ENCODE measurements at places on chromosomes 7 and 10.

- no peak for DNase-seq
Observed at GRCh38 chr7:72187179-72187578, 225.0 kb downstream of the CALN1 start.

GRCh38 chr7:95630702-95631458 lies 34.6 kb upstream of the PDK4 start:
- DNase-seq: no peak

- no peak for DNase-seq
Observed at GRCh38 chr10:117442521-117442920, 67.3 kb upstream of the PDZD8 start.

- DNase-seq: no peak
Observed at GRCh38 chr10:72414642-72415041, 59.9 kb upstream of the DNAJB12 start.

DNA sequence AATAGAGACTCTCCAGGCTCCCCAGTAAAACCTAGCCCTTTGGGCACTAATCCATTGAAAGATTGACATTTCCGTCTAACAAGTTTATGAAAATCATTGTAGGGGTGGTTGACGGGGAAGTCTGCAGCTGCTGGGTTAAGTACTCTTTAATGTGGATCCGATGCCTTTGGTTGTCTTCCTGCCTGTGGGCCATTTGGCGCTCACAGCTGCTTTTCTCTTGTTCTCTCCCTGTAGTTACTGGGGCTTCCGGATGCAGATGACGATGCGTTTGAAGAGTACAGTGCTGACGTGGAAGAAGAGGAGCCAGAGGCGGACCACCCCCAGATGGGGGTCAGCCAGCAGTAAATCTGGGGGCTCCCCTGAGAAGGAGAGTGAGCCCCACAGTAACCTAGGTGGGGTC lies 22.4 kb downstream of the MTURN start:
- DNase-seq: no peak

- no peak for DNase-seq
Observed at GRCh38 chr10:129745186-129745750, 218.8 kb downstream of the EBF3 start.

DNA sequence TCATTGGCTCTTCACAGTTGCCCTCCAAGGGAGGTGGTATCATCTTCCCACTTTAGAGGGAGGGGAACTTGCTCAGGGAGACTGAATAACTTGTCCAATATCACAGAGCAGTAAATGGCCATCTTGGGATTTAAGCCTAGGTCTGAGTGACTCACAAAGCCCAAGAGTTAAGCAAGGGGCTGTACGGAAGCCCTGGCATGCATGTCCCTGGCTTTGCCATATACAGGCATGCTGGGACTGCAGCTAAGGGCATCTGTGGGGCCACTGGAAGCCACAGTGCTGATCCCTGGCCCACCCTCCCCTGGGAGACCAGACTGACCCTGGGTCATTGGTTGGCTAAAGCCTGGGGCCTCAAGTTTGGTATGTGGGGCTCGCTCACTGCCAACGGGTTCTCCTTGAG lies 3.1 kb downstream of the VSIR start:
- DNase-seq: no peak

GRCh38 chr7:101924171-101924570 lies 106.7 kb downstream of the CUX1 start:
- DNase-seq: no peak

GRCh38 chr7:139511315-139511714 lies 12.2 kb upstream of the CLEC2L start:
- no peak for DNase-seq

DNA sequence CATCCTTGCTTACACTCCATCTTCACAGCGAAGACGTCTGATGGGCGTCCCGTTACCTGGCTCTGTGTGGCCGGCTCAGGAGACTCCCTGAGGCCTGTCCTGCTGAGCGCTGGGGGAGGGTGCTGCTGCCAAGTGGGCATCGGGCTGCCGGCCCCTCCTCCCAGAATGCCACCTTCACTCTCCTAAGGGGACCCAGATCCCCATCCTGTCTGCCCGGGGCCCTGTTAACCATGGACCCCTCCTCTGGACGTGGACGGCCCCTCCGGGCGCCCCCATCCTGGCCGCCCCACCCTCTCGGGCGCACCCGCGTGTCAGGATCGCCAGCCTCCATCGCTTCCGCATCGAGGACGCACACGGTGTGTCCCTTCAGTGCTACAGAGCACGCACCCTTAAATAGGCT lies 7.3 kb upstream of the FOXL3 start:
- DNase-seq: no peak

- no peak for DNase-seq
Observed at GRCh38 chr10:75137533-75138438, 26.3 kb downstream of the SAMD8 start.

DNA sequence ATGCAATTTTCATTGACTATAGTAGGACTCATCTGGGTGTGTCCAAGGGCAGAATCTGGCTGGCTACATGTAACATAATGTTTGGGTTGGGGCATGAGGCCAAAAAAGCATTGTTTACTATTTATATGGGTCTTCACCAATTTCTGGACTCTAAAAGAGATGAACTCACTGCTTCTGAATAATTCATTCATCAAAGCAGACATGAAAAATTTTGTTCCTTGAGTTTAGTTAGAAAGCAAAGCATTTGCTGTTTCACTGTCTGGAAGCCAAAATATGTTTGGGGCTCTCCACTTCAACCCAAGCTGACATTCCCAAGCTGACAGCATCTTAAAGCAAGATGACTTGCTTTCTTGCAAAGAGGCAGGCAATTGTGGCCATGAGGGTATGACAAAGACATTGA lies 670.6 kb downstream of the SUGCT start:
- no peak for DNase-seq

- no peak for DNase-seq
Observed at GRCh38 chr7:55939514-55940123, 12.1 kb upstream of the MRPS17 start.

DNA sequence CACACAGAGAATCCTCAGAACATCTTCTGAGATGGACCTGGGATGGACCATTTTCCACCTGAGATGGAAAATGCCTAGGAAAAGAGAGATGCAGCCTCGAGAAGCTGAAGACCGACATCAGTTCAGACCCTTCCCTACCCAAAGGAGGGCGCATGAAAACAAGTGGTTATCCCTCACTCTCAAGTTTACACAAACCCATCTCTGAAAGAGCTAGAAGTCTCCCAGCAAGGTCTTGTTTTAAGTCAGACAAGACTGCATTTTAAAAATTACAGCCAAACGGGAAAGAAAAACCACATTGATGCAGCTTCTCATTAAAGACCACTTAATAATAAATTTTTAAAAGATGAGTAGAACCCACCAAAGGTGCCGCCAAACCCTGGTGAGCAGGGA lies 1.3 kb downstream of the RAPGEF5 start:
- DNase-seq: no peak

DNA sequence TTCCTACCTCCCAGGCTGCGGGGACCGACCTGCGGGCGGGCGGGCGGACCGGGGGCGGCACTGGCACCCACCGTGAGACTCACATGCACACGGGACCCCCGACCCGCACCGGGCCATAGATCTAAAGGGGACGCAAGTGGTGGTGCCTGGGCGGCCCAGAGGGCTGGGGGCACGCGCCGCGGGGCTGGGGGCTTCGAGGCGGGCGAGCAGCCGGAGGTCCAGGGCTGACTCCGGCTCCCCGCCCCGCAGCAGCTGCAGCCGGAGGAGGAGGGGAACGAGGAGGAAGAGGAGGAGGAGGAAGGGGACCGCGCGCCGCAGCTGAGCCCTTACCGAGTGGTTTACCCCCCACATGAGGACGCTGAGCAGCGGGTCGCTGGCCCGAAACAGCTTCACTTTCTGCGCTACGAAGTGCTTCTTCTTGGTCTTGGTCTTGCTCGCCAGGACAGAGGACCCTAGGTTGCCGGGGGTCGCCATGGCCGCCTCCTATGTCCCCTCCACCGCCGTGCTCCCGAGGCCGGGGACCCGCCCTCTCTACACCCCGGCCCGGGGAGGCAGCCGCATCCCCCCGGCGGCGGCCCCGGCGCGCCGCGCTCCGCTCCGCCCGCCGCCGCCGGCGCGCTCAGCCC lies 412 bp downstream of the PIP4K2A start:
- no peak for DNase-seq

GRCh38 chr7:84123965-84124547 lies 70.5 kb downstream of the SEMA3A start:
- peak; percentile 2 for DNase-seq

- DNase-seq: peak; percentile 26
Observed at GRCh38 chr10:35613597-35614226, 8.6 kb downstream of the GJD4 start.

DNA sequence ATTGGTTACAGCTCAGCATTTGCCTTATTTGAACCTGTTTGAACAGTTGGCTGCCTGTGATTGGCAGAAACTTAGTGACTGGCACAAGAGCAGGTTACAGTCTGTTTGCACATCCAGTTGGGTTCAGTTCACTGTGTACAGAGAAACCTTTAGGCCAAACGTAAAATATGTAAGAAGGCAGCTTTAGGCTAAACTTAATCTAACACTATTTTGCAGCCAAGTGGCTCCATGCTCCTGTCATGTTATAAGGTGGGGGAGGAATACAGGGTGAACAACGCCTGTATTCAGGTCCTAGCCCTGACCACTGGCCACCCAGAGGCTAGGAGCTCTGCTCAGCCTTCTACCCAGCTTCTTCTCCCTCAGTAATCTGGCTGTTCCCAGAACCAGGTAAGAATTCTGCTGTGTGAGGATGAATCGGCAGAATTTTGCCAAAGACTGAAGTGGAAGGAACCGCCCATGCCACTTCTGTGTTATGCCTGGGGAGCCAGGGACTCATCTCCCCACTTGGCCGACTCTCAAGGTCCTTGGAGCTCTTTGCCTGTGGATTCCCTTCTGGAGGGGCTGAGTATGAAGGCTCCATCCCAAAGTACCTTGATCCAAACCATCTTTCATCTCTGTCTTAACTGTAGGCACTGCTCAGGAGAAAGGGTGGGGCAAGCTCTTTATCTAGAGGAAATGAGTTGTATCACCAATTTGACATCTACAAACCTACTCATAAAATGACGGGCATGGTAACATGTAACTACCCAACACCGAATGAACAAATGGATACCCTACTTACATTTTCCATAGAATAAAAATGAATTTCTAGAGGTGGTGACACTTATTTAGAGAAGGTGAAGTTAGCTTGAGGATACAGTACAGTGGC lies 164.4 kb upstream of the NAMPT start:
- DNase-seq: no peak

DNA sequence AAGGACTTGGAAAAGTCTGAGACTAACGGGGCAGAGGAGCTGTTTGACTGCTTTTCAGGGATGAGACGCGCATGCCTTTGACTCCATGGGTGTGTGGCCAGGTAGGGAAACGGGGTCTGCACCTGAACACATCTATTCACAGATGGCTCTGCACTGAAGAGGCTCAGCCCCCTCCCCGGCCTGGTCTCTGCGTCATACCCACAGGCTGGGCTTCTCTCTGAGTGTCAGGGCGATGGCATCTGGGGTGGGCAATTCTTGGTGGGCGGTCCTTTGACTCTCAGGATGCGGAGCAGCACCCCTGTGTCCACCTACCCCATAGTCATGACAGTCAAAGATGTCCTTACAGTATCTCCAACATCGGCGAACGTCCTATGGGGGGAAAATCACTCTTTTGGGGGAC lies 23.0 kb downstream of the PFKP start:
- no peak for DNase-seq

DNA sequence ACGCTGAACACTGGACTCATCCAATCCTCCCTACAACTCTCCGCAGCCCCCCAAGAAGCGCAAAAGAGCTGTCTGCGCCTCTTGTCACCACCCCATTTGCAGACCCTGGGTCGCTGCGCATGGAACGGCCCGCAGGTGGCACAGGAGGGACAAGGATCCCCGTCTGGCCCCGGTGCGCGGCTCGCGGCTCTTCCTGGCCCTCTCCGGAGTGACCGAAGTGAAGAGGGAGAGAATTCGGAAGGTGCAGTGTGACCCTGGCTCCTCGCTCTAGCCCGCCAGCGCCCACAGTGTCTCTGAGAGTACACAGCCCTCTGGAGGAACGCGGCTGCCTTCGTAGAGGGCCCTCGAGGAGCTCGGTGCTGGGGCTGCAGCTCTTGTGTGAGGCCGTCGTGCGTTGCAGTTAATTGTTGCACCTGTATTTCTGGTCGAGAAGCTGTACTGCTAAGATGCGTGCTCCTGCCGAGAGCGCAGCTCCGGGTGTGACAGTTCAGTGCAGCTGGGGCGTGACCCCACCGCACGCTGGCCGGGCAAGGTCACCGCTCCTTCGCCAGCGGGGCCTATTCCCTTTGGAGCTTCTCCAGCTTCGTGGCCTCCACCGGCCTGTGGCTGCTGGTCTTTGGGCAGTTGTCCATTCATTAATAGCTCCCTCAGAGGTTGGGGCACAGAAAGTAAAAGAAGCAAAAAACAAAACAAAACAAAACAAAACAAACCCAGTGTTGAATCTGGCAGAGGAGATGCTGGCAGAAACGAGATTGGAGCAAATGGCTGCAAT lies 119.0 kb downstream of the SEC23IP start:
- DNase-seq: no peak

DNA sequence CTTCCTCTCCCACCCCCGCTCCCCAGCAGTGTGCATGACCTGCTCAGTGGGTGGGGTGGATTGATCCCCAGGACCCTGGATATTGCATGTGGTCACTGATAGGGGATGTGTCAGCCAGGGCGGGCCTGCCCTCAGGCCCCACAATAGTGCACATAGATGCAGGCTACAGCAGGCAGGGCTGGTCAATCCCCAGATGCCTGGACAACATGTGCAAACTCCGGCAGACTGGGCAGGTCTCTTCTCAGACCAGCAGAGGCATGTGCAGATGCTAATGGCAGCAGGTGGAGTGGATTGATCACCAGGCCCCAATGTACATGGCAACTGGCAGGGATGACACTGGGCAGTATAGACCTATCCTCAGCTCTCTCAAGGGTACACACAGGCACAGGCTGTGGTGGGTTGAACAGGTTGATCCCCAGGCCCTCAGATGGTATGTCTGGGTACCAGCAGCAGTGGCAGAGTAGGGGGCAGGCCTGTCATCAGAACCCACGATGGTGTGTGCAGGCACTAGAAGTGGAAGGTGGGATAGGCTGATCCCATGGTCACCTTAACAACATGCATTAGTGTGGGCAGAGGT lies 98.6 kb downstream of the LANCL2 start:
- DNase-seq: no peak

DNA sequence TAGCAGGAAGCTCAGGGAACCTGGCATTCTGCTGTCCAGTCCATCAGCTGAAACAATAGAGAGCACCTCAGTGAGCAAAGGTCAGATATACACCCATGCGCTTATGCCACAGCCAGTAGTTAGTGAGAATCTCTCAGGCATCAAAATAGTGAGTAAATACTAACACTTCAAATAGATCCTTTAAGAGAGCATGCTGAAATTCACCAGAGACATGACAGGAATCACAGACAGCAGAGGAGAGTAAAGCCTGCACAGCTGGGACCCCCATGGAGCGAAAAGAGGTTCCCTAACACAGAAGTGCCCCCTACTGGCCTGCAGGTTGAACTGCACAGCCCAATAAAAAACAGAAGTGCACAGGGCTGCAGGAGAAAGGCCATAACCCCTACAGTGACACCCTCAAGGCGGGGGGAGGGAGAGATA lies 57.6 kb upstream of the ANTXRL start:
- peak; percentile 46 for DNase-seq
